ENCODE measurements at places on chromosomes 3 and 15.

DNA sequence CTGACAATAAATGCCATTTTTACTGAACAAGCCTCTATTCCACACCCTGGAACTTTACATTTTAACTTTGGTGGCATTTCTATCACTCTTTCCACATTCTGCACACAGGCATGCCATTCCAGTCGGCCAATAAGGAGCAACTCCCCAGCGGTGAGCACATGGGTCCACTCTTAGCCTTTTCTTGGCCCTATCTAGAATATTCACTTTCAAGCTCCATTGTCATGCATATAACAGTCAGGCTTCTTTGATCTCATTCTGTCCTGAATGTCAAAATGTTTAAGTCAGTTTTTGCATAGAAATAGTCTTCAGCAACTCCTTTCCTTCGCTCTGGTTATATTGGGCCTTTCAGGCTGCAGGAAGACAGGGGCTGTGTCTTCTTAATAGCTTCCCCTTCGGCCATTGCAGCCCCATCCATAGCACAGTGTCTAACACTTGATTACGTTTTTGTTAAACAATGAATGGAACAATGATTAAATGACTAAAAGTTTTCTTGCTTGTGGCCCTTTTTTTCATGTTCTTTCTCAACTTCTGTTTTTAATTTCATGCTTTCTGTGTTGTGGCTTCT is 427.3 kb downstream of the MFSD1 start:
- DNase-seq = no peak

- DNase-seq = no peak
These were observed 134.1 kb downstream of the ISL2 start for GRCh38 chr15:76470691-76471090.

- no peak for DNase-seq
These were observed 28.1 kb downstream of the SLMAP start for GRCh38 chr3:57784089-57784735.

GRCh38 chr15:24879492-24879891 is 75.3 kb upstream of the SNRPN start:
- DNase-seq = no peak

GRCh38 chr15:88623061-88623460 is 1.9 kb downstream of the AEN start:
- DNase-seq = no peak
